ENCODE measurements at places on chromosomes 2 and 18.

GRCh38 chr18:78672862-78673446 lies 306.7 kb upstream of the SALL3 start:
- ATAC-seq, result no peak

DNA sequence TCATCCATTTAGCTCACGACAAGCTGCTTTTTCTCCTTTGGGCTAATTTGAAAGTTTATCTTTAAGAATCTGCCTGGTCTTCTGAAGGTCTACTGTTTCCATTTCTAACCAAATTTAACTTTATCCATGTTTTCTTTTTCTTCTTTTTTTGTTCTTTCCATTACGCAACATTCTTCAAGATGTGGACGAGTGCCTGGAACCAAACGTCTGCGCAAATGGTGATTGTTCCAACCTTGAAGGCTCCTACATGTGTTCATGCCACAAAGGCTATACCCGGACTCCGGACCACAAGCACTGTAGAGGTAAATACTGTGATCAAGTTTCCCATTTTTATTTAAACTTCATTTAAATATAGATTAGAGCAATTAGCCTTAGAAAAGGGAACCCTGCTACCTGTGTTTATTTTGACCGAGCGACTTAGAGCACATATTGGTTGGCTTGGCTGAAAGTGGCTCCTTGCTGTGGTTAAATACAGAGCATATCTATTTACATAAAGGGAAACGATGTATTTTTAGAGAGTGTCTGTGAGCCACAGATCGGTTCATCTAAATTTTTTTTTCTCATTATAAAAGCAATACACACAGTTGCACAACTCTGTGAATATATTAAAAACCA lies 183.4 kb upstream of the RASGRP3 start:
- no peak for ATAC-seq

- ATAC-seq, result no peak
These were observed 392.9 kb downstream of the ZNF521 start for GRCh38 chr18:24959051-24959476.

- ATAC-seq, result no peak
These were observed 92.6 kb downstream of the VAPA start for GRCh38 chr18:10006311-10006893.

DNA sequence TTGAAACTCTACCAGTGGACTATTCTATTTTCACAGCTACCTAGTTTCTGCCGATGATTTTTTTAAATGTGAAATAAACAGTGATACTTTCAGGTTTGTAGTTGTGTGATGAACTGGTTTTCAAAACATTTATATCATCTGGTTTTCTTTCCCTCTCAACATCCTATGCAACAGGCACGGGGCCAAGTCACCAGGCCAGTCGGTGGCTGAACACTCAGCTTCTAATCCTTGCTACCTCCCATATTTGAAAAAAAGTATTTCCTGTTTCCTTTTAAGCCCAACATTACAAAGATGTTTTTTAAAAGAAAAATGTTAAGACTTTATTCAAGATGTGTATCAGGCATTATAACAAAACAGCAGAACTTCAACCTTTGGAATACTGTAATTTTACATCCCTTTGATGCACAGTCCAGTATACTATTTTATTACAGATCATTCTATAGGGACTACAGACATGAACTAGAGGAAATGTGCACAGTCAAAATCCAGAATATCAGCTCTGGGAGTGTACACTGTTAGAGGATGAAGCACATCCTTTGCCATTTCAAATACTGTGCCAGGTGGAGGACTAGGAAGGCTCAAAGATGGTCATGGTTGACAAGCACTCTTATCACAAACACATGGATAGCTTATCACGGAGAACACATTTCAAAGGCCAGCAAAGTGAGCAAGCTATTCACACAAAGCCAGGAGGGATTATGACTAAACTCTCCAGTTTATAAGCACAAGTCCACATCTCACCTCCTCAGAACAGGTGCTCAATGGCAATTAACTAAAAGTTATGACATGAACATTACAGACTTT lies 14.6 kb downstream of the MRPL35 start:
- no peak for ATAC-seq
